Activated CD8-positive, alpha-beta memory T cell treated with anti-CD3 and anti-CD28 coated beads, Interleukin-2, amount 10 ng/mL, durations not matched to agents 7 days and 5 days (primary cell): ENCODE measurements at places on chromosomes 5 and 9. TPM values are rescaled to one million over a fixed set of nuclear protein-coding genes. Genes with fewer than 3 reads are reported as not detected.
A peak's percentile ranks its signal among the peaks of the same experiment; 100 is the strongest.

GRCh38 chr5:134006115-134006514 is 1.3 kb upstream of the VDAC1 start:
- peaks cover 15% of the 10 kb centered on the region for H3K36me3 ChIP-seq
- H3K4me1 ChIP-seq = peaks cover 30% of the 10 kb centered on the region
- DNase-seq = no peak
- peak overlapping the region; percentile 82 for H3K4me3 ChIP-seq
- peaks cover 4% of the 10 kb centered on the region for H3K27me3 ChIP-seq

DNA sequence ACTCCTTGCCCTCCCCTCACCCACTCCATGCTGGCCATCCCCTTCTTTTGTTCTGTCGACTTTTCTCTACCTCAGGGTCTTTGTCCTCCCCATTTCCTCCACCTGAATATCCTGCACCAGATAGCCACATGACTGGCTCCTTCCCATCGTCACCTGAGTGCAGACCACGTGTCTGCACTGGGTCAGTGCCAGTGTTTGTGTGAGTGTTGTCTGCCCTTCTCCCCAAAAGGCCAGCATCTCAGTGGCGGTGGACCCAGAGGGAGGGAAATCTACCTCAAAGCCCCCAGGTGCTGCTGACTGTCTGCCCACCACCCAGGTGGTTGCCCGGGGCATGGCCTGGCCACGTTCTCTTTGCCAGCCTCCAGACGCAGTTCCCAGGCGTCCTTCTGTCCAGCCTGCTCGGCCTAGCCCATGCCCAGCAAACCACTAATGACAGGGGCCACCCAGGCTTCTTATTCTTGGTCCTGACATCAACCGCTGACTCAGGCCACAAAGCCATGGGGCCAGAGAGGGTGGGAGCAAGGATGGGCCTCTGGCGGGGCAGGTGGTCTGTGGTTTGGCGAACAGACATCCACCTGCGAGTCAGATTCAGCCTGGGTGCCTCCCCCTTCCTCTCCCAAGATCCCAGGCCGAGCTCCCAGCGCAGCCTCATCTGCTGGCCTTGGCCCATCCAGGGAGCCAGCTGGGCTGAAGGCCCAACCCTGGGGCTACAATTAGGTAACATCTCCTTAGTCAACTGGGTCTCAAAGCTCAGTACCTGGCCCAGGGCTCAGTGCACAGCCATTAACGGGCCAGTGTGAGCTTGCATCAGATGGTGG is 5.5 kb upstream of the NINJ1 start:
- no peaks in the 10 kb centered on the region for H3K36me3 ChIP-seq
- no peak overlapping the region for H3K27ac ChIP-seq
- peak; percentile 36 for DNase-seq
- no peak overlapping the region for H3K4me3 ChIP-seq

The TPD52L3 gene
- not detected for total RNA-seq

The DAPK1 gene
- 6.8 TPM for total RNA-seq

GRCh38 chr5:5198815-5199214 is 58.7 kb downstream of the ADAMTS16 start:
- H3K36me3 ChIP-seq = no peaks in the 10 kb centered on the region
- DNase-seq = no peak
- H3K4me3 ChIP-seq = no peak overlapping the region
- H3K4me1 ChIP-seq = no peaks in the 10 kb centered on the region
- H3K27ac ChIP-seq = no peak overlapping the region

The SCGB3A2 gene
- not detected for total RNA-seq

DNA sequence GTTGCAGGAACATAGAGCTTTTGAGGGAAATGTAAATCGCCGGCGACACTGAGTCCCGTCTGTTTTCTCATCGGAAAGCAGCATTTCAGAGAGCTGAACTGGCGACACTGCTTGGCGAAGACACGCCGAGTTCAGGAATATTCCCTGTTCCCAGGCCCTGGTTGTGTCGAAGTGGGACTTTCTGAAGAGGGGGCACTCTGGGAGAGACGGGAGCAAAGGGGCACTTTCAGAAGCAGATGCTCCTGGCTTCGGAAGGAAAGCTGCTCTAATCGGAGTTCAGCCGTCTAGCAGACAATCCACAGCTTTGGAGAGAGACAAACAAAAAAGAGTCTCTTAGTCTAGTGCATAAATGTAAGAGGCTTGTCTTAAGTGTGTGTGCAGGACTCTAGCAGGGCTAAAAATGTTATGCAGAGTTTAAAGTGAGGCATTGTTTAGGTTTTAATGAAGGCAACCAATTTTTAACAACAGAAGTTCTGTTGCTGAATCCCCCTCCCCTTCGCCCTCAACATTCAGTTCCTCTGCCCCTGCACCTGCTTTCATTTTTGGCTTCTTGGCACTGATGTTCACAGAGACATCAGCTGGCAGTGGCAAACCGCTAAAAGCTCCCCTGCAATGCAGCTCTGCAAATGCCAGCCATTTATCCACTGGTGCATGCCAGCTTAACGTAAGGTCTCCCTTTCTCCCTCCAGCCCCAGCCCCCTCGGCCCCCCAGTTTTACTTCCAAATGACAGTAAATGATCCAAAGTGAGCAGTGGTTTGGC is 289.5 kb upstream of the MPDZ start:
- H3K36me3 ChIP-seq = no peaks in the 10 kb centered on the region
- H3K27ac ChIP-seq = no peak overlapping the region
- H3K4me3 ChIP-seq = no peak overlapping the region
- DNase-seq = no peak
- no peaks in the 10 kb centered on the region for H3K27me3 ChIP-seq

The DPYSL3 gene
- total RNA-seq = not detected

- no peak for DNase-seq
- peak overlapping the region; percentile 38 for H3K4me3 ChIP-seq
- H3K27me3 ChIP-seq = no peaks in the 10 kb centered on the region
- peak overlapping the region; percentile 69 for H3K27ac ChIP-seq
- H3K36me3 ChIP-seq = peaks cover 20% of the 10 kb centered on the region
- peaks cover 39% of the 10 kb centered on the region for H3K4me1 ChIP-seq
Measured at GRCh38 chr5:131595088-131596033, 39.7 kb downstream of the RAPGEF6 start.

- no peak overlapping the region for H3K27ac ChIP-seq
- H3K36me3 ChIP-seq = no peaks in the 10 kb centered on the region
- H3K4me1 ChIP-seq = no peaks in the 10 kb centered on the region
- H3K27me3 ChIP-seq = no peaks in the 10 kb centered on the region
- no peak overlapping the region for H3K4me3 ChIP-seq
- DNase-seq = no peak
Measured at GRCh38 chr5:9209846-9210492, 335.9 kb downstream of the SEMA5A start.

DNA sequence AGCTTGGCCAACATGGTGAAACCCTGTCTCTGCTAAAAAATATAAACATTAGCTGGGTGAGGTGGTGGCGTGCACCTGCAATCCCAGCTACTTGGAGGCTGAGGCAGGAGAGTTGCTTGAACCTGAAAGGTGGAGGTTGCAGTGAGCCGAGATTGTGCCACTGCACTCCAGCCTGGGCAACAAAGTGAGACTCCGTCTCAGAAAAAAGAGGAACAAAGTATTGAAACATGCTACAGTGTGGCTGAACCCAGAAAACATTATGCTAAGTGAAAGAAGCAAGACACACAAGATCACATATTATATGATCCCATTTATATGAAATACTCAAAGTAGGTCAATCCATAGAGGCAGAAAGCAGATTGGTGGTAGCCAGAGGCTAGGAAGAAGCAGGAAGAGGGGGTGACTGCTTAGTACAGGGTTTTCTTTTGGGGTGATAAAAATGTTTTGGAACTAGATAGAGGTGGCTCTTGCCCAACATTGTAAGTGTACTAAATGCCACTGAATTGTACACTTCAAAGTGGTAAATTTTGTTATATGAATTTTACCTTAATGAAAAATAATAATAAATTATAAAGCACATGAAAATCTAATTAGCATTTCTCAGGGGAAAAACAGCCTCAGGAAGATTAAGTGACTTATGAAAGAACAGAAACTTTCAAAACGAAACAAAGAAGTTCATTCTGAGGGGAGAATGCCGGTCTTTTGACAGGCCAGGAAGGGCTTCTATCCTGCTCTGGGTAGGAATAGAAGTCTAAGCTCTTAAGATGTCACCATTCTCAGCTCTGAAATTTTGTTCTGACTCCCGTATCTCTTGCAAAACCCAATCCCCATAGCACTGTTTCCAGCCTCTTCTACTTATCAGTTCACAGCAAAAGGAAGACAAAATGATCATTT is 161.1 kb upstream of the TBCA start:
- H3K27me3 ChIP-seq = peaks cover 24% of the 10 kb centered on the region
- no peak overlapping the region for H3K27ac ChIP-seq
- H3K4me1 ChIP-seq = peaks cover 14% of the 10 kb centered on the region
- no peak overlapping the region for H3K4me3 ChIP-seq

DNA sequence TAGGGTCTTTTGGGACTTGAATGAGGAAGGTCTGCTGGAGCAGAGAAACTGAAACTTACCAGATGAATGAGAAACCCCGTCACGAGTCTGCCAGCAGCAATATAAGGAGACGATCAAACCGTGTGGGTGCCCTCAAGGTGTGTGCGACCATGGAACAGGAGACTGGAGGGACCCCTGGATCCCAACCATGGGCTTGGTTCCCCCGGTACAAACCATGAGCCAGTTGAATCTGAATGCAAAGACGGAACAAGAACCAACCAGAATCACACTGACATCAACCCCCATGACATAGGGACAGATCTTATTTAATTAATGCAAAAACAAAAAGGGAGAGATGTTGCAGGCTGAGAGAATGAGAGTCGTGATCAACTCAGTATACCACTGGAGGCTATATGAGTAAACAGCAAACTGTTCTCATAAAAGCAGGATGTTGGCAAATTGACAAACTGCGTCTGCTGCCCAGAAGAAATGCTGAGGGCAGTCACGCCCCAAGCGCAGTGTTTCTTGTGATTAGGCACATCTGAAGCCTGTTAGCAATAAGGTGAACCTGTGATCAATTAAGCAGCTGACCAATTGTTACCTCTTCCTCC is 475.5 kb upstream of the ACO1 start:
- no peak overlapping the region for H3K27ac ChIP-seq
- no peaks in the 10 kb centered on the region for H3K4me1 ChIP-seq
- no peaks in the 10 kb centered on the region for H3K27me3 ChIP-seq
- H3K36me3 ChIP-seq = no peaks in the 10 kb centered on the region
- peak overlapping the region; percentile 18 for H3K4me3 ChIP-seq
- no peak for DNase-seq

The SHISAL2B gene
- not detected for total RNA-seq

GRCh38 chr5:54861212-54861894 is 124.0 kb downstream of the ESM1 start:
- peaks cover 55% of the 10 kb centered on the region for H3K27me3 ChIP-seq
- H3K4me3 ChIP-seq = no peak overlapping the region
- DNase-seq = no peak

DNA sequence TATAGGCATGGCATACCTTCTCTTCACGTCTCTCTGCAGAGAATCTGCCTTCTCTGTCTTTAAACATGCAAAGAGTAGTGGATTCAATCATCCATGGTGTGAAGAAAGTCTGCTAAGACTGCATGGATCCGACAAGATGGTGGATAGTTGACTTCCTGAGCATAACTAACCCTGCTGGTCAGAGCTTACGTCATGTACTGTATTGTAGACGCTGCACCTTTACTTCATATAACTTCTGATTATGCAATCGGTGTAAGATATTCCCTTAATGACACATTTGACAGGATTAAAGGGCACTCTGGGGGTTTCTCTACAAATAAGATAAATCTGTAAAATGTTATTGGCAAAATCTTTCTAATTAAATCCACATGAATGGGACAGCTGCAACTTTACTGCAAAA is 240.3 kb upstream of the NREP start:
- H3K27me3 ChIP-seq = peaks cover 6% of the 10 kb centered on the region
- no peak for DNase-seq
- no peaks in the 10 kb centered on the region for H3K36me3 ChIP-seq
- H3K4me1 ChIP-seq = no peaks in the 10 kb centered on the region
- no peak overlapping the region for H3K4me3 ChIP-seq
- no peak overlapping the region for H3K27ac ChIP-seq

GRCh38 chr5:52481201-52481600 is 306.5 kb upstream of the ITGA1 start:
- no peak overlapping the region for H3K4me3 ChIP-seq
- no peak overlapping the region for H3K27ac ChIP-seq
- DNase-seq = no peak
- no peaks in the 10 kb centered on the region for H3K4me1 ChIP-seq
- H3K36me3 ChIP-seq = no peaks in the 10 kb centered on the region

- H3K36me3 ChIP-seq = peaks cover 29% of the 10 kb centered on the region
- no peak overlapping the region for H3K4me3 ChIP-seq
- H3K27me3 ChIP-seq = no peaks in the 10 kb centered on the region
- H3K4me1 ChIP-seq = no peaks in the 10 kb centered on the region
- DNase-seq = no peak
Measured at GRCh38 chr5:172213126-172213525, 19.2 kb downstream of the EFCAB9 start.

The IFNA13 gene
- total RNA-seq = not detected

The SPATA31D1 gene
- total RNA-seq = not detected

DNA sequence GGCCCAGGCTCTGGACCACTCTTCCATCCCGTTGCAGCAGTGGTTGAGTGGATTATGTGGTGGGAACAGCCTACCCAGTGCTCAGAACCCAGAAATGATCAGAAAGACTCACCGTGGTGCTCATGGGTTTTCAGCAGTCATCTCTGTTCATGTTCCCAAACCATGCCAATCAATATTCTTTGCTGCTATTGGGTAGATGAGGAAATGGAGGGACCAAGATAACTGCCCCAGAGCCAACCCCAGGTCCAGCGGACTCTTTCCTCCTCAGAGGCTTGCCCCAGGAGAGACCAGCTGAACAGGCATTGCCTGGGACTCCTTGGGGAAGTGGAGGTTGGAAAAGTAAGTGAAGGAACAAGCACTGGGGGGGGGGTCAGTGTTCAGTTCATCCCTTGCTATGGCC is 38.1 kb downstream of the ALG2 start:
- H3K4me3 ChIP-seq = no peak overlapping the region
- DNase-seq = no peak
- H3K27me3 ChIP-seq = no peaks in the 10 kb centered on the region
- H3K27ac ChIP-seq = peak overlapping the region; percentile 88

DNA sequence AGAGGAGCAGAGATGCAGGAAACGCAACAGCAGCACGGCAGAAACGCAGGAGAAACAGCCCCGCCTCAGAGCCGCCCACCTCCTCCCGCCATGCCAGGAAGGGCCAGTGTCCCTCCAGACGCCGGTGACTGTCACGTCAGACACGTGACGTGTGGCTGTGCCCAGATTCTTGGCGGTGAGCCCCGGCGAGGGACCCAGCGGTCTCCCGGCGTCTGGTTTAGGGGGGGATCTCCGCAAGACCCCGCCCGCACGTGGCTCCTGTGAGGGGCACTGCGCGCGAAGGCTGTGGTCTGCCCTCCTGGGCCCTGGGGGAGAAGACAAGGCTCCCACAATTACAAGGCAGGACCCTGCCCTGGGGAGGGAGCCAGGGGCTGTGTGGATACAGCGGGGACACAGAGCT is 2.4 kb upstream of the LCN8 start:
- H3K36me3 ChIP-seq = peaks cover 3% of the 10 kb centered on the region
- peaks cover 2% of the 10 kb centered on the region for H3K27me3 ChIP-seq
- H3K4me3 ChIP-seq = no peak overlapping the region
- no peak for DNase-seq

The MCCC2 gene
- total RNA-seq = 45.7 TPM

The C8G gene
- total RNA-seq = 1.7 TPM
